Cerebellar nuclear complex (tissue), 1 donor: ENCODE measurements at places on chromosomes 4 and X.

GRCh38 chr4:88809576-88810219 is 112.1 kb upstream of the NAP1L5 start:
- DNase-seq = no peak

- no peak for DNase-seq
Measured at GRCh38 chr4:20529691-20530090, 170.6 kb upstream of the PACRGL start.

GRCh38 chr4:167826281-167826680 is 266.1 kb upstream of the ANXA10 start:
- DNase-seq = no peak

DNA sequence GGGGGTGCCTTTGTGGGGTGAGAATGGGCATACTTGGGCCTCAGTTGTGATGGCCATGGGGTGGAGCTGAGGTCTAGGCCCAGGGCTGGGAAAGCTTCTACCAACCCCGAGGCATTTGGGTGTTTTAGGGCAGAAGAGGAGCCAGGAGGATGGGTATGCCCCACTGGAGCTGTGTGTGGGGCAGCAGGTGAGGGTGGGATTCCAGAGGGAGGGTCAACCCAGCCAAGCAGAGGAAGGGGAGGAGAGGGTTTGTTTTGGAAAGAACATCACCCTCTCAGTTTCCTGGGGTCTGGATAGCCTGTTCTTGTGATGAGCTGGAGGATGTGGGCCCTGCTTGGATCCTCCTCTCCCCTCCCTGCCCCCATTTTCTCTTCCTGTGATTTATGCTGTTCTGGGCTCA is 620 bp downstream of the IL9R start:
- DNase-seq = no peak

GRCh38 chr4:120266602-120267001 is 200.0 kb upstream of the MAD2L1 start:
- DNase-seq = no peak

GRCh38 chr4:145171911-145172310 is 8.5 kb downstream of the OTUD4 start:
- no peak for DNase-seq

- no peak for DNase-seq
Measured at GRCh38 chr4:151227731-151228130, 49.2 kb upstream of the PRSS48 start.

DNA sequence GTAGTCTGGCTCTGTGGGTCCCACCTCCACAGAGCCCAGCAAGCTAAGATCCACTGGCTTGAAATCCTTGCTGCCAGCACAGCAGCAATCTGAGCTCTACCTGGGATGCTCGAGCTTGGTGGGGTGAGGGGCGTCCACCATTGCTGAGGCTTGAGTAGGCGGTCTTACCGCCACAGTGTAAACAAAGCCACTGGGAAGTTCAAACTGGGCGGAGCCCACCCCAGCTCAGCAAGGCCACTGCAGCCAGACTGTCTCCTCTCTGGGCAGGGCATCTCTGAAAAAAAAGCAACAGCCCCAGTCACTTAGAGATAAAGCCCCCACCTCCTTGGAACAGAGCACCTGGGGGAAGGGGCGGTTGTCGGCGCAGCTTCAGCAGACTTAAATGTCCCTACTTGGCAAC is 243.2 kb upstream of the POF1B start:
- no peak for DNase-seq

DNA sequence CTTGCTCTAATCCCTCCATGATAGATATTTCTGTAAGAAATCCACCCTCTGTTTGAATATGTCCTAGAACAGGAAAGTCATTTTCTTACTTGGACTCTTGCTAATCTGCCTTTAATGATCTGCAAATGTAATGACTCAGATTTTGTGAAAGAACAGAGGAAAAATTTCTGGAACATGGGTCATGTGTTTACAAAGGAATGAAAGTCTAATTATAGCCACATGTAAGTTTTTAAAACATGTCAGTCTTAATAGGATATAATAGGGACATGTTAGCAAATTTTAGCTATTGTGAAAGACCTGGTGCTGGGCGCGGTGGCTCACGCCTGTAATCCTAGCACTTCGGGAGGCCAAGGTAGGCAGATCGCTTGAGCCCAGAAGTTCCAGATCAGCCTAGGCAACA is 47.6 kb downstream of the GRK4 start:
- DNase-seq = no peak

GRCh38 chrX:105696870-105697269 is 125.5 kb upstream of the NRK start:
- DNase-seq = no peak

GRCh38 chr4:172654457-172654856 is 514.2 kb upstream of the GALNT7 start:
- no peak for DNase-seq

- no peak for DNase-seq
Measured at GRCh38 chr4:7059662-7060061, 8.2 kb downstream of the GRPEL1 start.

GRCh38 chrX:131397891-131398290 is 108.8 kb upstream of the IGSF1 start:
- no peak for DNase-seq

DNA sequence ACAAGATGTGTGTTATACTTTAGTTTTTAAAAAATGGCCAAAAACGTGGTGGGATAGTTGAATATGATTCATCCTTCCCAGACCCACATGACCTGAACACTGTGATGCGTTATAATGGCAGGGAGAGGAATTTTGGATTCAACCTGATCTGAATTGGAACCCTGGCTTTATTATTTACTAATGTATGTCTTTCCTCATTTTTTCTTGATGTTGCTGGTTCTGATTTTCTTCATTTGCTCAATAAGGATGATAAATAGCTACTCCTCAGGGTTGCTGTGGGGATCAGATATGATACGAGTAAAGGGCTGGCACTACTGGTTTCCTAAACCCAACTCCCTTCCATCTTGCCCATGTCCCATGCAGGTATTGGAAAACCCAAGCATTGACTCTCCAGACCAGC is 24.2 kb upstream of the ACSL1 start:
- DNase-seq = no peak

DNA sequence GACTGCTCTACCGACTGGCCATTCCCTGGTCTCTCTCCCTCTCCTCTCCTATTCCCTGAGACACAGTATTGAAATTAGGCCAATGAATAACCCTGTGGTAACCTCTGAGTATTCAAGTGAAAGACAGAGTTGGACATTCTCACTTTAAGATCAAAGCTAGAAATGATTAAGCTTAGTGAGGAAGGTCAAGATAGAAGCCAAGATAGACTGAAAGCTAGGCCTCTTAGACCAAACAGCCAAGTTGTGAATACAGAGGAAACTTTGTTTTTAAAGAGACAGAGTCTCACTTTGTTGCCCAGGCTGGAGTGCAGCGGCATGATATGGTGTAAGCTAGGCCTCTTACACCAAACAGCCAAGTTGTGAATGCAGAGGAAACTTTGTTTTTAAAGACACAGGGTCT is 64.6 kb downstream of the KDM6A start:
- no peak for DNase-seq

DNA sequence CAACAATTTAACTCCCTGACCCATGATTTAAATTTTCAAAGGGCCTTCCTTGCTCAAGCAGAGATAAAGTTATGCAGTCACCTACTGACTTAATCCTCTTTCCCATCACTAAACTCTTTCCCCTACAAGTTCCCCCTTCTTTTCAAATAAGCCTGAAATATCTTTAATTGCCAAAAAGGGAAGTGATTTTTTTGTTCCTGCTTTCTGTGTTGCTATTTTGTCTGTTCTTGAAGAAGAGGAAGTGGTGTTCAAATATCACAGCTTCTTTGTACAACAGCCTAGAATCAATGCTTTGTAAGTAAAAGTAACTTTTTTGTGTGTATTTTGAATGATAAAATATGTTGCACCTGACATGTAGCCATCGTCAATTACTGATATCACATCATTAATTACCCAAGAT is 595.9 kb downstream of the CENPC start:
- no peak for DNase-seq

DNA sequence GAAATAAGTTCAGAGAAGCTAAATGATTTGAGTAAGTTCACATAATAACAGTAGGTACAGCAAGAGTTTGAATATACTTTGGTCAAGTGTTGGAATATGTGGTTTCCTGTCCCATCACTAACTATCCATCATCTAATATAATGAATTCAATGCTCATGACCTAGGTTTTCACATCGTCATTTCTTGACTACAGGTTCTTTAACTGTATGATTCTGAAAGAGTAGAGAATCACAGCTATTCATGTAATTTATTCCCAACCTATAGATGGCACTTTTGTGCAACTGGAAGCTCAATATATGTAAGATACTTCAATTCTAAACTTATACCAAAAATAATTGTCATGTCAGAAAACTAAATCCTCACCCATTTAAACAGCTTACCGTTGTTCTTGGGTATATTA is 53.1 kb downstream of the TIGD2 start:
- no peak for DNase-seq

DNA sequence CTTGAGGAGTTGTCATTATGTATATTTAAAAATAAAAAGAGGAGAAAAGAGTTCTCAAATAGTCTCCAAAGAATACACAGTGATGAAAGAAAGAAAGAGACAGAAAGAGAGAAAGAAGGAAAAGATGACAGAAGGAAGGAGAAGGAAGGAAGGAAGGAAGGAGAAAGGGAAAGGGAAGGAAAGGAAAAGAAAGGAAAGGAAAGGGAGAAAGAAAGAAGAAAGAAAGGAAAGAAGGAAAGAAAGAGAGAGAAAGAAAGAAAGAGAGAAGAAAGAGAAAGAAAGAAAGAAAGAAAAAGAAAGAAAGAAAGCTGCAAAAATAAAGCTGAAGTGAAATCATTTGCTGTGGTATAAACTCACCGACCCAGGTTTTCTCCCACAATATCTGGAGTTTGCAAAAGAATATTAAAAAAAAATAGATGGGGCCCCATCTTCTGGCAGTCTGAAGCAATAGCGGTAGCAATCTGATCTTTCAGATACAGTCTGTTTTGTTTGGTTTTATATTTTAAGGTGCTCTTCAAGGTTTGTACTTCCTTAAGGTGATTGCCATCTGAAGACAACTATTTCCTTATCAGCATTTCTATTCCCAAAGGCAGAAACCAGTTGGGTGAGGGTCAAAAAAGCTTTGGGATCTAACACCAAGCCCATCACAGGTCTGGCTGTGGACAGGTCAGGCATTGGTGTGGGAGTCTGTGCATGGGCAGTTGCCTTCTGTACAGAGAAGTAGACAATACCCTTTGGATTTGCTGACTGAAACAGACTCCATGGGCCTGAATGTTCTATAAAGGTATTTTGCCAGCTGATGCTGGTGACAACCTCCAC is 160.4 kb downstream of the CPEB2 start:
- DNase-seq = no peak

- no peak for DNase-seq
Measured at GRCh38 chr4:119564106-119564505, 64.5 kb downstream of the PDE5A start.

DNA sequence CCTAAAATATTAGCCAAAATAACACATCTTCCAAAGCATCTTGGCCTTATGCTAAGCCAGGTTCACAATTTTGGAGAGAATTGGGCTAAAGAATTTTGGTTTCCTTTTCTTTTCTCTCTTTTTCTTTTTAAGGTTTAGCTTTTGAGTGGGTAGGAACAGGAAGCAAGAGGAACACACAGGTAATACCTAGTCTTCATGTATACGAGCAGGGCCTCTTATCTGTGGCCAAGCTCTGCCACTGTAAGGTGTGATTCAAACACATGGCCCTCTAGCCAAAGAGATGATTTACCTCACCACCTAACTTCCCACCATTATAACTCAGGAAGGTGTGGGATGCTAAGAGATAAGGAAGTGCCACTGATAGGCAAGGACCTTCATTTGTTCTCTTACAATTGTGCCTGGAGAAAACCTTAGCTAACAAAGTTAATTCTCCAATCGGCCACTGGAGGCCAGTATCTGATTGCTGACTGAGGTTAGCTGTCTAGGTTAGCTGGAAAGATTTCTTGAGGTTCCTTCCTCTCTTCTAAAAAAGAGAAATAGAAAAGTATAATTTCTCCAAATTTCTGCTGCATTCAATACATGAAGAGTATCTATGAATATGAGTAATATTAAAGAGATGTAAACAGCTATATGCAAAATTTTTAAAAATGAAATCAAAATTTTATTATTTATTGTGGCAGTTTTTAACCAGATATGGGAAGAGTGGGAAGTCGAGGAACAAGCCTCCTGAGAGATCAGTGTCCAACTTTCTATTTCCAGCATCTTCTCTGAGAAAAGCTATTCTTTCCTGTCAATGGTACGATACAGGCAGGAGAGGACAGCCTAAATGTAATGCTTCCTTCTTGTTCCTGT is 30.1 kb upstream of the BBS7 start:
- DNase-seq = no peak

DNA sequence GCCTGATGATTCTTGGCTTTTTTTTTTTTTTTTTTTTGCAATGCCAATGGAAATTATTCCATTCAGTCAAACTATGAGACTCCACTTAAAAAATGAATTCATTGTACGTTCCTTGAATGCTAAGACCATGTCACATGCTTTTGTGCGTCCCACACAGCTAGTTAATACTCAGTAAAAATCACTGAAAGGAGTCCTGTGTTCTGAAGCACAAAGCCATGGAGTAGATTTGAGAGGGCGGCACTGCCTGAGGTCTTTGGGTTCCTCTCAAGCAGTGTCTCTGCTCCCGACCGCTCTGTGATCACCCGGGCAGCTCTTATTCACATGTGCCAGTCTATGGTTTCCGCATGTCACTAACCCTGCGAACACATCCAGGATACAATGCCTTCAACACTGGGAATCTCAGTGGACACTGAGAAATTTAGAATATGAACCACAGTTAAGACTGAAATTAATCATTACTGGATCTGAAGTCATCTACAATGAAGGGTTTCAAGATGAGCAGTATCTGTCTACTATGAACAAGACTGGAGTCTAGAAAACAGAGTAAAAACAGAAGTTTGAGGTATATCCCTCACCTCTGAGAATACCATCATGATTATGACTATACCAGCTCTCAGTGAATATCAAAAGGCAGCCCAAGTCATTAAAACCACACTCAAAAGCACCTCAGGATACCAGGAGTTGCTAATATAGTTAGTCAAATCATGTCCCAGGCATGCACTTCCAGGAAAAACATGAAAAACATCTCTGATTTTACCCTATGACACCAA is 193.0 kb downstream of the MGST2 start:
- DNase-seq = no peak

GRCh38 chr4:119100655-119101054 is 35.0 kb upstream of the MYOZ2 start:
- no peak for DNase-seq

- DNase-seq = no peak
Measured at GRCh38 chrX:21756785-21757529, 959 bp downstream of the SMPX start.

DNA sequence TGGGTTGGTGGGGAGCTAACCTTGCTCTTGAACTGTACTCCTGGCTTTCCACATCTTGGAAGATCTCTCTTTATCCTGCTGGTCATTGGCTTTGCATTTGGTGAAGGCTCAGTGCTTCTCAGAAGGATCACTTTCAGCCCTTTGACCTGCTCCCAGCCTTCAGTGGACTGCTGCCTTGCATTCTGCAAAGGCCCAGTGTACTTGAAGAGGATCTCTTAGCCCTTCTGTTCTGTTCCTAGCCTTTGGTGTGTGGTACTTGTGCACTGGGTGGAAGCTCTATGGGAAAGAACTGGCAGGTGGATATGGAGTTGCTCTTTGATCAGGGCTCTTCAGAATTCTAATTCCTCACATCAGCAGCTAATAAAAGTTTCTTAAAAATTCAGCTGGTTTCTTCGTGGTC is 46.5 kb downstream of the FGF2 start:
- DNase-seq = no peak
